Hippocampal formation (tissue), 2 donors: ENCODE measurements at places on chromosomes 12 and 14.

DNA sequence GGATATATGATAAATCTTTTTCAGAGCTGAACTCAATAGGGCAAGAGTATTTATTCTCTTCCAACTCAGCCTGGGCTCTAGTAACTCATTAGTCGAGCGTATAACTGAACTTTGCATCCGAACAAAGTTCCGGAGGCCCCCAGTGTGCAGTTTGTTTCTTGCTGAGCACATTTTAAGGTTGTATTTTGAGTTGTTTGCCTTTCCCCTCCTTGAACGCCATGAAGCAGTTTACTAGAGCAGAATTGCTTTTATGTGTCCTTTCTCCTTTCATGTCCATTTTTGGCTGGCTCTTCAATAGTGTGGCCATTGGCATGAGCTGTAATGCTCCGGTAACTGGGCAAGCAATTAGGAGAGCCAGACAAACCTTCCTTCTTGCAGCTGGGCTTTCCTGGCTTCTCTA lies 105.3 kb downstream of the WIF1 start:
- DNase-seq: peak; percentile 28

- DNase-seq: no peak
Measured at GRCh38 chr12:93552427-93552826, 20.0 kb upstream of the SOCS2 start.

DNA sequence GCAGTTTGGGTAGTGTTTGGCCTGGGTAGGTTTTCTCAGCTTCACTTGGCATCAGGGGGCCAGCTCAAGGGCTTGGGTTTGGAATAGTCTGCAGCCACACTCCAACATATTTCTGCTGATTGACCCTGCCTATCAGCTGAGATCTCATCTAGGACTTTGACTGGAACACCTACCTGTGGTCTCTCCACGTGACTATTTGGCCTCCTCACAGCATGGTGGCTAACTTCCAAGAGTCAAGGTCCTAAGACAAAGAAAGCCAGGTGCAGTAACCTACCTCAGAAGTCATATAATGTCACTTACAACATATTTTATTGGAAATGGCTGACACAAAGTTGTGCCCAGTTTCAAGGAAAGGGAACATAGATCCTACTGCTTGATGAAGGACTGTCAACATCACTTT lies 481.0 kb downstream of the EGLN3 start:
- no peak for DNase-seq

- DNase-seq: no peak
Measured at GRCh38 chr12:116955382-116956021, 44.8 kb downstream of the FBXW8 start.

GRCh38 chr14:78173346-78174035 lies 3.3 kb downstream of the NRXN3 start:
- DNase-seq: no peak

DNA sequence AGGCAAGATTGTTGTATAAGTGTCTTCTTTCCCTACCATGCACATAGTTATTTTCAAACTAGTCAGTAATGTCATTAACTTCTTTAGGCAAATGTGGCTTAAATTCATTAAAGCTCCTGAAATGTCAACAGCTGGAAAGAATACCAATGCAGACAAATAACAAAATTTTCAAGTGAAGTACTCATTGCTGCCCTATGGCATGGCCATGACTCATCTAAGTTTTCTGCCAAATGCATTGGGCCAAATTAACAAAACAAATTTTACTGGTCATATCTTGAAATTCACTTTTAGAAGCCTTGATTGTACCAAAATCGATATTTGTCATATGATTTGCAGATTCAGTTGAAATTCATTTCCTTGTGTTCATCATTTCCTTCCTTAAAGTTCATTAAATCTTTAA lies 915.9 kb downstream of the SLC6A15 start:
- DNase-seq: no peak

DNA sequence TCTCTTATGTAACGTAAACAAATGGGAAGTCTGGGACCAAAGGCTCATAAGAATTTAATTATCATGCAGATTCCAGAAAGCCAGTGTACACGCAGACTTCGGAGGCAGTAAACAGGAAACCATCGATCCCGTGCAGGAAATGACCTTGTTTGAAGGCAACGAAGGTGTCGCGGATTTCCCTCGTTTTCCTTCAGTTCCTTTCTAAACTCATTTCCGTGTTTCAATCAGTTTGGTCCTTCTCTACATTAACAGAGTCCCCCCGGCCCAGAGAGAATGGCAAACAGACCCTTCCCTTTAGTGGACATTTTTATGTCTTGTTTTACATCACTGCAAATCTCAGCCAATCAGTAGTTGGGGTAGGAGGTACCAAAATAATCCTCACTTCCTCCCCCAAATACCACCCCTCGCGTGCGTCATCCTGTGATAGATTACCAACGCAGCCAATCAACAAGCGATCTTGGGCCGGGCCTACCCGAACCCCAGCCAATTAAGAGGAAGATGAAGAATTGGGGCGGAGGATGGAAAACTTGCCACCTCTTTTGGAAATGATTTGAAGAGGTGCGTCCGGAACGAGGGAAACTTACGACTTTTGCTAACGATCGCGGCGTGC lies 6.1 kb upstream of the FOXJ2 start:
- peak; percentile 97 for DNase-seq

- DNase-seq: no peak
Measured at GRCh38 chr14:54435500-54435981, 5.6 kb downstream of the CNIH1 start.

DNA sequence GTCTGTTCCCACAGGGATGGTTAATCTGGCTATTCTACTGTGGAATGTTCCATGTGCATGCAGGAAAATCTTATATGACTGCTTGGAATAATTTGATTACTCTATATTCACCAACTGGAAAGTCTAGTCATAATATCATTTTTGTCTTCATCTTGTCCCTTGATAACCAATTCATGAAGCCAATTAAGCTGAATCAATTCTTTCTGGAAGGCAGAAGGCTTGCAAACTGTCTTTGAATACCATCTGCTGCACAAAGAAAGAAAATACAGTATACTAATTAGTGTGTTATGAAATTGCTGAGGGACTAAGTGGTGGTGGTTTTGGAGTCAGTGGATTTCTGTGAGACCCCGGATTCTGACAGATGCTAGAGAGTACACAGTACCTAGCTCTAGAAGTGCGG lies 546.5 kb upstream of the MIS18BP1 start:
- DNase-seq: no peak

DNA sequence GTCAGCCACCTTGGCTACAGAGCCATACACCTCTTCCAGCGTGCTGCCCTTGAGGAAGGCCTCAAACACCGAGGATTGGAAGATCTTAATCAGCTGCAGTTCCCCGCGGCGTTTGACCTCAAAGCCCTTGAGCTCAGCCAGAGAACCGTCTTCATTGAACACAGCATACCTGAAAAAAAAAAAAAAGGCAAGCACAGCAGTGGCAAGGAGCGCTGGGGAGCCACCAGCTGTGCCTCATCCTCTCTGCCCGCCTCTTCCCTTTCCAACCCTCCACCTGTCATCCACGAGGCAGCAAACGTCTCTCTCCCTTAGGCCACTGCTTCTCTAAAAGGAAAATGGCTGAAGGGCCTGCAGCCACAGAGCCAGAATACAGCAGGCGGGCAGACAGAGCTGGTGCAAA lies 26.1 kb downstream of the POLE start:
- DNase-seq: no peak

DNA sequence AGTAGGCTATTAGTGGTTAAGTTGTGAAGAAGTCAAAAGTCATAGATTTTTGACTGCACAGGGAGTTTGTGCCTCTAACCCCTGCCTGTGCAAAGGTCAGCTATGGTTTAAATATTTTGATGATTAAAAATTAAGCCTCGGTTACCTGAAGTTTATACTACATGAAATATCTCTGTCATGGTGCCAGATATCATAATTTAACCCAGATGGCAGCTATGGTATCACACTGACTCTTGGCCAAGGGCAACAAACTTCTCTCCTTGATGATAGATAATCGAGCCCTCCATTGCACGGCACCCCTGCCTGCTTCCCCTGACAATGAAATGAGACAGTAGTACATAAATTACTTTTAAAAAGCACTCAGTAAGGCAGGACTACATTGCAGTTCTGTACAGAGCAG lies 80.8 kb downstream of the SLC35F4 start:
- DNase-seq: no peak

GRCh38 chr12:130537655-130538054 lies 178.4 kb downstream of the RIMBP2 start:
- DNase-seq: no peak

DNA sequence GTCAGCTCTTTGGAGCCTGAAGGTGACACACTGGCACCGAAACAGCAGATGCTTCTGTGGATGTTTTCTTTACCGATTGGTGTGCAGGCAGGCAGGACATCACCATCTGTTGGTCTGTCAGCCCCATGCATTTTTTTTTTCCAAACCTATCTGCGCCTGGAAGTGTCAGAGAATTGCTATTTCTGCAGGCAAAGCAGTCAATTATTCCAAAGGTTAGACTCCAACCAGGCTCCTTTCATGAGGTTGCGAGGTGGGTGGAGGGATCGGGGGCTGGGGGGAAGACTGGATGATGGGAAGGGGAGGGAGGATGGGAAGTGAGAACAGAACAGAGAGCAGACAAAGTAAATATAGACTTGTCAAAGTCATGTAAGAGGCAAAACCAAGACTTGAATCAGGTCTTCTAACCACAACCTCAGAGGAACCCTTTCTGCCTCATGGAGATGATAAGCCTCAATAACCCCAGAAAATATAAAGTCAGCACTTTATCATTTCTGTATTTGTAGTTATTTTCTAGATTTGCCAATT lies 117.7 kb downstream of the OTOGL start:
- no peak for DNase-seq
